Choroid plexus epithelial cell (primary cell): ENCODE measurements at places on chromosomes 5 and 9.

- DNase-seq: no peak
These were observed 13.0 kb downstream of the CDHR2 start for GRCh38 chr5:176562189-176562588.

DNA sequence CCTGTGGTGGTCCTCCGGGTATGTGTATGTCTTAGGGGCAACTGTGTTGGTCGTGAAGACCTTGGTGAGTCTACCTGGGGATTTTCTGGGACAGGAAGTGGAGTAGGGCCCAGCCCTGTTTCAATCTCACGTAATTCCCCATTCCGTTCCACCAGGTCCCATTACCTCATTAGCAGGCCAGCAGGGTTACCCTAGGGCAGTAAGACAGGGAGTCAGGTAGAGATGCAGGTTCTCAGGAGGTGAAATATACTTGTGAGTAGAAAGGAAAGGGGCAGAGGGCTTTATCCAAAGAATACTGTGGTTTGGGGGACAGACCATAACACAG is 56.5 kb downstream of the MACROH2A1 start:
- DNase-seq: no peak

DNA sequence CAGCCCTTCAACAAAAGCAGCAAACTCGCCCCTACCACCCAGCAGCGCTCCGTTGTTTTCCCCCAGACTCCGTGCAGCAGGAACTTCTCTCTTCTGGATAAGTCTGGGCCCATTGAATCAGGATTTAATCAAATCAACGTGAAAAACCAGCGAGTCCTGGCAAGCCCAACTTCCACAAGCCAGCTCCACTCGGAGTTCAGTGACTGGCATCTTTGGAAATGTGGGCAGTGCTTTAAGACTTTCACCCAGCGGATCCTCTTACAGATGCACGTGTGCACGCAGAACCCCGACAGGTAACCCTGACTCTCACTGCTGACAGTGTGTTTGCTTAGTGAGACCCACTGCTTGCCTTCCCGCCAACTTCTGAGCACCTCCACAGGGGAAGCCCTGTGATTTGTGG is 81.8 kb downstream of the PRDM6 start:
- DNase-seq: no peak

- no peak for DNase-seq
These were observed 295.3 kb upstream of the SLC24A2 start for GRCh38 chr9:20084125-20084524.

DNA sequence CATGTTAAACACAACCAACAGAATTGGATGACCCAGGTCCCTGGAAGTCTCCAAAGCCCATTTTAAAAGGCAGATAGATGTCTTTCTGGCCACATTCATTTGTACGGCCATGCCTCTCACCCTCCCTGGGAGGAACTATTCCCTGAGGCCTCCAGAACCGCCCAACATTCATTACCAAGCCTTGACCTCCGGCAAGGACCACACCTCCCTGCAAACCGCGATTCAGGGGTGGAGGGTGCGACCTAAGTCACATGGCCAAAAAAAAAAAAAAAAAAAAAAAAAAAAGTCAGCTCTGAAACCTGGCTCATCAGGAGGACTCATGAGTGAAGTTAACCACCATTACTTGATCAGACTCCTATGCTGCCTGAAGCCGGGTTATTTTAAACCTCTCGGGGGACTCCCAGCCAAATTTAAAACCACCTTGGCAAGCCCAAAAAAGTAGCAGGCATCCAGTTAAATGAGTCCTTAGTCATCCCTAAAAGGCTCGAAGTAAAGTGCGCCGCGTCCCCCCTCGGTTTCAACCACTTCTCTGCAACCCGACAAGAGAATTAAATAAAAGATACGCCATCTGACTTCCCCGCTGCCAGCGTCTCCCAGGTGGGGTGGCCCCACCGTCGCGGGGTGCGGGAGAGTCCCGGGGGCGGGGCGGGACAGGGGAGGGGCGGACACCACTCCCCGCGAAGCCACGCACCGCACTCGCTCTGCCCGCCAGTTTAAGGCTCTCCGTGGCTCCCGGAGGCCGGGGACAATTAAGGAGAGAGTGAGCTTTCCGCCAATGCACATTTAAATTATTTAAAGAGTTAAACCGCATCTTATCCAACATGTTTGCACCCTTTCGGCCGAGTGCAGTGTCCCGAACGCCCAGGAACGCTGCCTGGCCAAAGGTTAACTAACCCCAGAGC is 2.3 kb downstream of the KLF9 start:
- peak; percentile 95 for DNase-seq

- DNase-seq: peak; percentile 46
These were observed 273.3 kb upstream of the ANKRD55 start for GRCh38 chr5:56506211-56506965.

DNA sequence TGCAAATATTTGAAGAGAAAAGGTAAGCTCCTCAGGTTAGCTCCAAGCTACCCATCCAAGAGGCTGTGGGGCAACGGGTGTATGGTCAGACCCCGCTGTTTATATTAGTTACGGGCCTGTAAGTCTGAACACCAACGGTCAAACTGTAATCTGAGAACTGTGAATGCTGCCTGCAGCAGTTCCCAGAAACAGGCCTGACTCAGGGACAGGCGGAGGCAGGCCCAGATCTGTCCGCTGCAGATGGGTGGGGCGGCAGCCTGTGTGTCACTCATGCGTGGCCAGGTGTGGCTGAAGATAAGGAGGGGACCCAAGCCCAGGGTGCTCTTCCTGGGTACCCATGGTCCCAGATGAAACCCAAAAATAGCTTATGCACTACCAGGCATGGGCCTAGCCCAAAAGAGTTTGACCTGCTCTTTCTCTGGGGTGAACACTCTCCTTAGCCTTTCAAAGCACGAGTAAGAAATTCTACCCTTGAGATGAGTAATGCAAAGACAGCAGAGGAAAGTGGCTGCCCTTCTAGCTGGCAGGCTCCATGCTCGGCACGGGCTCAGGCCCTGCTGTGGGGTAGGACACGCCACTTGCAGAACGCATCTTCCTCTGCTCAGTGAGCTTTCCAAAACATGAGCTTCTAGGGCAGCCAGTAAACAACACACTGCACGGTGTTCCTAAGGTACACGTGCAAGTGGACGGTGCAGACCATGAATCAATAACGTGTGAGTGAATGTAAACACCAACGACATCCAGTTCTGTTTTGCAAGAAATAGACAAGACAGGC is 9.1 kb downstream of the UBAC1 start:
- peak; percentile 83 for DNase-seq

DNA sequence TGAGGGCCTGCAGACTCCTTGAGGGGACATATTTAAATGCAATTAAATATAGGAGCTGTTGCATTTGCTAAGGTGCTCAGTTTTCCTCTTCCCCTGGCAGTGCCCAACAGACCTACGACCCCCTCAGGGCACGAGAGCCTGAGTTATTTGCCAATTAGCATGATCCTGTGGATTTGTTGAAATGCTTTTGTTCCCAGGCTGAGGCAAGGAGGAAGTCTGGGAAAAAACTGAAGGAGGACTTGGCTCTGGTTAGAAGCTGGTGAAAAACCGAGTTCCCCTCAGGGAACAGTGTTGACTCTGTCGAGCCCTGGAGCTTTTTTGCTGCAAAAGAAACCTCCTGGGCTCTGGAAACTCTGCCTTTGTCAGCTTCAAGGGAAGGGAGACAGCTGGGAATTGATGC is 103.6 kb upstream of the SHB start:
- DNase-seq: no peak

DNA sequence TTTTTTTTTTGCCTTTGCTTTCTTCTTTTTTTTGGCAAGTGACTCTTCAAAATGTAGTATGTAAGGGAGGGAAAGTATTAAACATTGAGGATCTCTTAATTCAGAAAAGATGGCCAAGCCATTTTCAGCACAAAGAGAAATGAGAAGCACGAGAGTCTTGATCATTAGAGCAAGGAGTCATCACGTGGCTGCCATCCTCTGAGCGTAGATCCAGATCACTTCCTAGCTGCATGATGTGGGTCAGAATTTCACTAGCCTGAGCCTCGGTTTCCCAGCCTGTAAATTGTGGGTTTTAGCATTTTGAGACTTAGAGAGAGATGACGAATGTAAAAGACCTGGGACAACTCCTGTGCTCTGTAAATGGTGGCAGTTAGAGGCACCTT is 312.9 kb downstream of the ARHGEF28 start:
- no peak for DNase-seq

GRCh38 chr9:89376741-89377351 is 58.5 kb downstream of the SECISBP2 start:
- DNase-seq: peak; percentile 26

- peak; percentile 48 for DNase-seq
These were observed 114.5 kb upstream of the LMX1B start for GRCh38 chr9:126499005-126499910.

GRCh38 chr9:114371973-114372917 is 15.5 kb downstream of the AKNA start:
- DNase-seq: no peak

GRCh38 chr5:10091701-10092100 is 158.0 kb downstream of the ATPSCKMT start:
- no peak for DNase-seq

- peak; percentile 69 for DNase-seq
These were observed 189.6 kb downstream of the NR3C1 start for GRCh38 chr5:143213851-143214363.

GRCh38 chr9:84758817-84759216 is 89.3 kb downstream of the NTRK2 start:
- DNase-seq: no peak

DNA sequence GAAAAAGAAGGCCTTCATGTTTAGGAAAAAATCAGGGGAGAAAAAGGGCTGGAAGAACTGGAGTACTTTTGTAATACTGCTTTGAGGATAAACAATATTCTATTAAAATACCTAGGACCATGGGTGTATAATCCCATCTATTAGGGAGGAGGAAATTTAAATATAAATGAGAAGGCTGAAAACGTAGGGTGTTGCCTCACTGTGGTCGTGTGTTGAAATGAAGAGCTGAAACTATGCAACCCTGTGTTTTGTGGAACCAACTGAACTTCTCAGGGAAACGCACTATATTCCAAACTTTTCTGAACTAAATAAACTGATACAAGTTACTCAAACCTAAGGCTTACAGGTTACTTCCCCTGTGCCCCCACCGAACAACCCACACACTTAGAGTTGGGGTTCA is 4.5 kb upstream of the CNTLN start:
- no peak for DNase-seq

DNA sequence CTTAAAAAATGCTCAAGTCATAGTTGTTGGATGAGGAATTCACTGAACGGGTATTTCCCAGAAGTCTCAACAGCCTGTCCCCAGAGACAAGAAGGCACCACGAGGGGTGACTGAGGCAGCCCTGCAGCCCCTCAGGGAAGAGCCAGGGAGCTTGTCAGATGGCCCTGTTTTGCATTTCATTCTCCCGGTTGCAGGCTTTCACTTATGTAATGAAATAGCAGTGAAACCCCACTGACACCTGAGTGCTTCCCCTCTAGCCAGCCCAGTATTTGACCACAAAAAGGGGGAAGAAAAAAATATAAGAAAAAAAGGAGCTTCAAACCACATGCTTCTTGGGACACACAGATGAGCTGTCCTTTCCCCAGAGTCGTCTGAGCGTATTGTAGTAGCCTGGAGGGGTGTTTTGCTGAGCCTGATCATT is 75.3 kb upstream of the IL12B start:
- no peak for DNase-seq

- no peak for DNase-seq
These were observed 152.5 kb upstream of the PTCH1 start for GRCh38 chr9:95669253-95669652.

DNA sequence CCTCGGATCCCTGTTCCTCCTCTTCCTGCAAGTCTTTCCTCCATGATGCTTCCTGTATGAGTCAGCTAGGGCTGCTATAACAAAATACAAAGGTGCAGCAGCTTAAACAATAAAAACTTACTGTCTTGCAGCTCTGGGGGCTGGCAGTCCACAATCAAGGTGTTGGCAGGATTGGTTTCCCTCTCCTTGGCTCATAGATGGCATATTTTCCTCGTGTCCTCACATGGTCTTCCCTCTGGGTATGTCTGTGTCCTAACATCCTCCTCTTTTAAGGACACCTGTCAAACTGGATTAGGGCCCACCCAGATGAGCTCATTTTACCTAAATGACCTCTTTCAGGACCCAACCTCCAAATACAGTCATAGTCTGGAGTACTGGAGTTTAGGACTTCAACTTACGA is 117.5 kb downstream of the MED10 start:
- DNase-seq: no peak

- DNase-seq: peak; percentile 78
These were observed 45.3 kb downstream of the RAPGEF6 start for GRCh38 chr5:131589510-131590348.

DNA sequence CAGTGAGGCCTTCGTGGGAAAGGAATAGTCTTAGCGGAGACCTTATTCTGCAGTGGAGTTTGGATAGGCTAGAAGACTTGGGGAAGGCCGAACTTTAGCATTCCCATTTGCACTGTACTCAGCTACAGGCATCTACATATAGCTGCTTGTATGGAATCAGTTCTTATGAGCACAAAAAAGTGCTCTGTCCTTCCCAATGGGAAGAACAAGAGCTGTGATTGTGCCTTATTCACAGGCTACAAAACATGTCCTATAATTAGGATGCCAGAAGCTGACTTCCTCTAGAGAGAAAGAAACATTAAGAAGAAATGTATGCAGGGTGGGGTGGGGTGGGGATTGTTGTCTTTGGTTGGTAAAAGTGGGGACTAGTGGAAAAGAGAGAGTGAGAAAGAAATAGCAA is 154.7 kb downstream of the ATP10B start:
- no peak for DNase-seq

DNA sequence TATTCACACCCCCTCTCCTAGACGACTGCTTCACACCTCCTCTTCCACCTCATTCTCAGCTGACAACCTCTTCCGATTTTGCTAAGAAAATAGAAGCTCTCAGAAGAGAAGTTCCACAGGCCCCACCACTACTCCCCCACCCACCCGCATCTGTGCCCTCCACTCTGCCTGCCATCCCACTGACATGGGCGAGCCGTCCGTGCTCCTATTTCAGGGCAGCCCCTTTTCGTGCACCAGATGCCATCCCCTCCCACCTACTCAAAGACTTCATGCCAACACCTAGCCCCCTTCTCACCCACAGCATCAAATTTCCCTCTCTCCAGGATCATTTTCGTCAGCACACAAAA is 34.6 kb upstream of the JADE2 start:
- no peak for DNase-seq

DNA sequence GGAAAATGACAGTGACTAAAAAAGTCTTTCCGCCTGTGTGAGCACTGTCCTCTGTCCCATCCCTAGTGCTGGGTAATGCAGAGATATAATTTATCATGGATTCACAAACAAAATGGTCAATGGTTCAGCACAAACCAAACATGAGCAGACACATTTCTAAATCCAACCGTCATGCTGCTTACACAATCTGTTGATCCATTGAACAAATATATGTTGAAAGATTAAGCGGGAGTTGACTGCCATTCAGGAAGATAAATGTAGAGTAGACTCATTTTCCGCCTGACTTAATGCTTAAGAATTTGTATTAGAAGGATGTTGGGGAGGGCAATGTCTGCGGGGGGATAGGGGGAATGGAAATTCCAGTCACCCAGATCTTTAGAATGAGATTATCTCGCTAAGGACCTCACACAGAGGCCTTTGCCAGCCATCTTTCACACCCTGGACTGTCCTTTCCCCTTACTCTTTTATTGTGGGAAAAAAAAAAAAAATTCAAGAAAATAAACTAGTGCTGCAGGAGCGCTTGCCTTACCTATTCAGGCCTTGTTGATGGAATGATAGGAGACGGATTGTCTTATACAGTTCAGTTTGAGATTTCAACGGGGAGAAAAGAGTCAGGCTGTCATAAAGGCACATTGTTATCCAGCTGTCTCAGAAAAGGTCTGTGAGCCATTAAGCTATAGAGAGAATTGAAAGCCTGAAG is 153.7 kb downstream of the TLE1 start:
- DNase-seq: peak; percentile 77
